B cell (primary cell): ENCODE measurements at places on chromosomes 7 and 10. TPM values are rescaled to one million over a fixed set of nuclear protein-coding genes. Genes with fewer than 3 reads are reported as not detected.

GRCh38 chr10:110546077-110546476, 21.4 kb upstream of the SMC3 start:
- no peak for DNase-seq
- peaks cover 3% of the 10 kb centered on the region for H3K27me3 ChIP-seq
- no peaks in the 10 kb centered on the region for H3K4me1 ChIP-seq
- H3K4me3 ChIP-seq, result no peak overlapping the region

GRCh38 chr10:12868229-12868628, 133.3 kb downstream of the CCDC3 start:
- no peak overlapping the region for H3K4me3 ChIP-seq
- no peak for DNase-seq
- H3K4me1 ChIP-seq, result peaks cover 3% of the 10 kb centered on the region

- H3K4me1 ChIP-seq, result peaks cover 22% of the 10 kb centered on the region
- DNase-seq, result no peak
- peaks cover 8% of the 10 kb centered on the region for H3K36me3 ChIP-seq
- peak overlapping the region; percentile 79 for H3K27ac ChIP-seq
- H3K27me3 ChIP-seq, result no peaks in the 10 kb centered on the region
Measured at GRCh38 chr7:6027806-6028365, 3.3 kb upstream of the ANKRD61 start.

GRCh38 chr10:72239409-72239808, 23.3 kb upstream of the ASCC1 start:
- no peak for DNase-seq
- H3K27ac ChIP-seq, result peak overlapping the region; percentile 12
- H3K4me1 ChIP-seq, result peaks cover 31% of the 10 kb centered on the region
- peaks cover 21% of the 10 kb centered on the region for H3K36me3 ChIP-seq
- no peaks in the 10 kb centered on the region for H3K27me3 ChIP-seq
- no peak overlapping the region for H3K4me3 ChIP-seq

DNA sequence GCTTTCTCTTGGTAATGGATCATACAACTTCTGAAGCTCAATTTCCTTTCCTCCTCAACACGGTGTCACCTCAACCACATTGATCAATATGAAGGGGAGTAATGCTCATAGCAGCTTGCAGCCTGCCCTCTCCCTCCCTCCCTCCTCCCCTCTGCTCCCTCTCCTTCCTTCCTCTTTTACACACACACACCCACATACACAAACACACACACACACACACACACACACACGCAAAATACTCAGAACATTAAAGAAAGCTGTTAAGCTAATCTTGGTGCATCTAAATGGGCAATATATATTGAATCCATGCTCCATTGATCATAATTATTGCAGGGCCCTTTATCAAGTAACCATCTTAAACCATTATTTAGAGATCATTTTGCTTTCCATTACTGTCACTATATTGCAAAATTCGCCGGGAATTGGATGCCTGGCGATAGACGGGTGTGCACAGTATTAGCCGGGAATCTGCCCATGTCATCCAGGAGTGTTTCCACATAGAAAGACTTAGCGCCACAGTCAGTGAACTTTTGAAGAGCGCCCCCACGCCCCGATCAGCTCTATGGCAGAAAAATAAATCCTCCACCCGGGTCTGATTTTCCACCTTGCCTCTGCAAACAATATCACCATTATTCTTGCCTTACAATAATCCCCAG, 122.0 kb downstream of the PRLHR start:
- H3K4me1 ChIP-seq, result no peaks in the 10 kb centered on the region
- no peak overlapping the region for H3K27ac ChIP-seq
- H3K4me3 ChIP-seq, result no peak overlapping the region
- H3K36me3 ChIP-seq, result no peaks in the 10 kb centered on the region

DNA sequence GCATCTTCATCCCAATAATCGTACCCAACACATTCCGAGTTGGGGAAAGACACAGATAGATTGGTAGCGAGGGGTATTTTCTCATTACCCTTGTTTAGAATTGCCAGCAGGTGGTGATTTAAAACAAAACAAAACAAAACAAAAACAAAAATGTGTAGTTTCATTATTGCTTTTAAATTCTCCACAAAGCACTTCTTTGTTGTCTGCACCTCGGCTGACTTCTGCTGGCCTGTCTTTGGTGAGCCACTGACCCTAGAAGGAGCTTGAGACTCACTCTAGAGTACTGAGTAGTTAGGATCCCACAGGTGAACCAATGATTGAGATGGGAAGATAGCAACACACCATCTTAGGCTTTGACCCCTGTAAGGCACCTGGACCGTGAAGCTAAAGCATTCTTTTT, 105.4 kb upstream of the BET1 start:
- H3K27me3 ChIP-seq, result no peaks in the 10 kb centered on the region
- no peaks in the 10 kb centered on the region for H3K4me1 ChIP-seq
- no peaks in the 10 kb centered on the region for H3K36me3 ChIP-seq
- H3K4me3 ChIP-seq, result no peak overlapping the region
- no peak for DNase-seq

- no peaks in the 10 kb centered on the region for H3K4me1 ChIP-seq
- no peak for DNase-seq
- H3K36me3 ChIP-seq, result no peaks in the 10 kb centered on the region
- H3K27ac ChIP-seq, result no peak overlapping the region
- H3K4me3 ChIP-seq, result no peak overlapping the region
Measured at GRCh38 chr7:11274074-11274473, 300.4 kb downstream of the PHF14 start.

DNA sequence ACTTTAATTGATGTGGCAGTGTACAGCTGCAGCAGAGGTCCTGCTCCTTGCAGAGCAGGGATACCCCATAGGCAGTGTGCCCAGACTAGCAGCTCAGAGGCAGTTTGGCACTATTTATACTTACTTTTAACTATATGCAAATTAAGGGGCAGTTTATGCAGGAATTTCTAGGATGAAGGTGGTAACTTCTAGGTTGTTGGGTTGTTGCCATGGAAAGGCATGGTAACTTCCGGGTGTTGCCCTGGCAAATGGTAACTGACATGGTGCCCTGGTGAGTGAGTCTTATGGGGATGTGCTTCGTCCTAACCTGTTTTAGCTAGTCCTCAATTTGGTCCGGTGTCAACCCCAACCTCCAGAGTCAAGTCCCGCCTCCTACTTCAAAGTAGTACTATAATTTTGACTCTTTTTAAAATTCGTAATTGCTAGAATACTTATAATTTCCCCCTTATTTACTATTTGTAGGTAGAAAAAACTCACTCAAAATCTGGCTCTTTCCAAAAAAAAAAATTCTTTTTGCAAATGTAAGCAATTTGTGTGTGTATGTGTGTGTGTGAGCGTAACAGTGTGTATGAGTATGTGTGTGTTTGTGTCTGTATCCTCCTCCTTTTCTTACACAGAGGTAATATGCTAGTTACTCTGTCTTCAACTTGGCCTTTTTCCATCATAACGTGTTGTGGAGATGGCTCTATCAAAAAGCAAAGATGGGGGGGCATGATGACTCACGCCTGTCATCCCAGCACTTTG, 5.9 kb downstream of the COL26A1 start:
- H3K27me3 ChIP-seq, result no peaks in the 10 kb centered on the region
- no peaks in the 10 kb centered on the region for H3K36me3 ChIP-seq
- H3K27ac ChIP-seq, result no peak overlapping the region
- peaks cover 21% of the 10 kb centered on the region for H3K4me1 ChIP-seq

DNA sequence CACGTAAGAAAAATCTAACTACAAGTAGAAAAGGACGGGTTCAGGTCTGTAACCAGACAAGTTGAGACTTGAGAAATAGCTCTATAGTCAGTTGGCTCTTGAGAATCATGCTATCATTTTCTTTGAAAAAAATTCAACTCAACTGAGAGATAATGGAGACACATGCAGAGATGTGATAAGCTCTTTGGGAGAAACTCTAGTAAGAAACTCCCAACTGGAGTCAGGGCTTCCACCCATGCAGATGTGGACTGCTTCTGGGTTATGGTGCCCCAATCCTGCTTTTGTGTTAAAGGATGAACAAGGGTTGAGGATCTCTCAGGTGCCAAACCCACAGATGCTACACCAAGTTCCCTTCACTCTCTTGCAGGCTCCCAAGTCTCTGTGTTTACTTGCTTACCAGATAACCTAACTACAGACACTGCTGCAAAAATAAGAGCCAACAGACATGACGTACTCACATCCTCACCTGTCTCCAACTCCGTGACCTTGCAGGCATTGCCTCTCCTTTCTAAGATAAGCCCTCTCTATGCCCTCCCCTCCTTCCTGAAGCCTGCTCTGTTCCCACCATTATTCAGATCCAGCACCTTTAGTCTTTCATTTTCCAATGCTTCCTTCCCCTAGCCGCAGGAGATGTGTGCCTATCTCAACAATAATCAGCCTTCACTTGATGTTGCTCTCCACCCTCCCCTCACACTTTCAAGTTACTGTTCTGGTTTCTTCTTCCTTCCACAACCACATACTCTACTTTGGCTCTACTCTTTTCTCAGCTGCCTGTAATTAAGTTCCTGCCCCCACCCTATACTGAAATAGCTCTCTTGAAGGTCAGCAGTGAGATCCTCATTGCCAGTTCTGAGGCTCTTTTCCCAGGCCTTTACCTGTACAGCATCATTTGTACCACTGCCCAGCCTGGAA, 130.0 kb downstream of the ICA1 start:
- H3K36me3 ChIP-seq, result no peaks in the 10 kb centered on the region
- peak overlapping the region; percentile 68 for H3K27ac ChIP-seq
- no peaks in the 10 kb centered on the region for H3K27me3 ChIP-seq
- H3K4me1 ChIP-seq, result peaks cover 43% of the 10 kb centered on the region
- DNase-seq, result peak; percentile 26

DNA sequence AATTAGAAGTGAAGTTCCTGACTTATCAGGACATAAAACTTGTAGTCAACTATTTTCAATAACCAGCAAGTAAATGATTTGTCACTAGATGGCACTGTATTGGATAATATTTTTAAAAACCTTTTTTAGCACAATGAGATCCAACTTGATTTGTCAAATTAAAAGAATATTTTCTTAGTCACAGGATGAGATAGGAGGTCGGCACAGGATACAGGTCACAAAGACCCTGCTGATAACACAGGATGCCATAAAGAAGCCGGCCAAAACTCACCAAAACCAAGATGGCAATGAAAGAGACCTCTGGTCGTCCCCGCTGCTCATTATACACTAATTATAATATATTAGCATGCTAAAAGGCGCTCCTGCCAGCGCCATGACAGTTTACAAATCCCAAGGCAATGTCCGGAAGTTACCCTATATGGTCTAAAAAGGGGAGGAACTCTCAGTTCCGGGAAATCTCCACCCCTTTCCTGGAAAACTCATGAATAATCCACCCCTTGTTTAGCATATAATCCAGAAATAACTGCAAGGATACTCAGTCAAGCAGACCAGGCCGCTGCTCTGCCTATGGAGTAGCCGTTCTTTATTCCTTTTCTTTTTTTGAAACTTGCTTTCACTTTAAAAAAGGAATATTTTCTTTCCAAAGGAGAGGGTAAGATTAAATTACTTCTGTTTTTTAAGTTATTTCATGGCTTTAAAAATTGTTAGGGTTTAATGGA, 255.7 kb upstream of the MKLN1 start:
- H3K36me3 ChIP-seq, result peaks cover 29% of the 10 kb centered on the region
- H3K27me3 ChIP-seq, result no peaks in the 10 kb centered on the region
- DNase-seq, result no peak
- no peak overlapping the region for H3K27ac ChIP-seq

DNA sequence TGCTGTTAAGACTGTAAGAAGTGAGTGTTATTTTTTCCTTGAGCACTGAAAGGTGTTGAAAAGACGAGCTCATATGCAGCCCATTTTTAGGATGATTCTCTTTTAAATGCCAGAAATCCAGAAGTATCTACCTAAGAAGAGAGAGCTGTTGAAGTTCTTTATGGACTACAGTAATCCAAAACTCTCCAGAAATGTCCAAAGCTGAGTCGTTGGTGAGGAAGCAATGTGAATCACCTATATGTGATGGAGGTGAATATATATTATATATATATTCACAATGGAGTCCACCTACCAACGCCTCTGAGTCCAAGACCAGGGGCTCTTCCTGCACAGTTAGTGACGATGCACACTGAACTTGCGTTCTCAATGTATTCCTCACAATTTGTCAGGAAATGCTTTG, 252.7 kb upstream of the PITRM1 start:
- H3K4me1 ChIP-seq, result peaks cover 8% of the 10 kb centered on the region
- DNase-seq, result no peak
- no peak overlapping the region for H3K4me3 ChIP-seq
- H3K27me3 ChIP-seq, result peaks cover 14% of the 10 kb centered on the region
- no peaks in the 10 kb centered on the region for H3K36me3 ChIP-seq
- H3K27ac ChIP-seq, result no peak overlapping the region

- peaks cover 12% of the 10 kb centered on the region for H3K36me3 ChIP-seq
- H3K4me1 ChIP-seq, result peaks cover 28% of the 10 kb centered on the region
- DNase-seq, result no peak
- H3K27ac ChIP-seq, result no peak overlapping the region
- H3K27me3 ChIP-seq, result no peaks in the 10 kb centered on the region
Measured at GRCh38 chr7:128951296-128951695, 13.6 kb downstream of the IRF5 start.

GRCh38 chr10:84530724-84531325, 202.4 kb downstream of the CCSER2 start:
- no peaks in the 10 kb centered on the region for H3K36me3 ChIP-seq
- DNase-seq, result no peak
- H3K4me1 ChIP-seq, result no peaks in the 10 kb centered on the region
- no peak overlapping the region for H3K4me3 ChIP-seq

DNA sequence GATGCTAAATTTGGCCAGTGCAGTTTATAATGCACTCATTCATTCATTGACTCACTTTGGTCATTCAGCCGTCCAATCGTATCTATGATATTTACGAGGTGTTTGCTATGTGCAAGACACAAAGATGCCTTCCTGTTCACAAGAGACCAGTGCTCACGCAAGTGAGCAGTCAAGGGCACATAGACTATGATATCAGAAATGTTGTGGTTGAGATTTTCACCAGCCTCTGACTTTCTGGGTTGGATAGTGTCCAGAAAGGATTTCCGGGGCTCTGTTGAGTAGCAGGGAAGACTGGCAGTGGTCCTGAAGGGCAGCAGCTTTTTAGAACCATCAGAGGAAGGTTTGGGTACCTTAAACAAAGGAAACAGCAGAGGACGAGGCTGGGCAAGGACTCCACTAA, 191.8 kb downstream of the GALNT17 start:
- no peaks in the 10 kb centered on the region for H3K36me3 ChIP-seq

DNA sequence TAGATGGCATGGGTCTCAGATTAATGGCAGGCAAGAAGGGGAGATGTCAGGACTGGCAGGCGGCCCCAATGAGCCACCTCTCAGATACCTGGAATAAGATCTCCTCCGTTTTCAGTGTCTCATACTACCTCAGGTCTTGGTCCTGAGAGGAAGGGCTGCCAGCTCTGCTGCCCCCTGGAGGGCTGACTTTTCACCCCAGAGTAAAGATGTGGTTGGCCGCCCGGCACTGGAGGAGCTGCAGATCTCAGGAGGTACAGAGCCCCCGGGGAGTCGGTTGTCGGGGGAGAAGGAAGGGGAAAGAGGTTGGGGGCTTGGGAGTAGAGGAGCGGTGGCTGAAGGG, 642 bp upstream of the COL13A1 start:
- no peak overlapping the region for H3K27ac ChIP-seq
- H3K4me1 ChIP-seq, result peaks cover 5% of the 10 kb centered on the region
- no peak for DNase-seq
- peaks cover 4% of the 10 kb centered on the region for H3K27me3 ChIP-seq
- no peaks in the 10 kb centered on the region for H3K36me3 ChIP-seq
- no peak overlapping the region for H3K4me3 ChIP-seq

GRCh38 chr7:98236355-98237185, 15.5 kb downstream of the TECPR1 start:
- DNase-seq, result no peak
- no peaks in the 10 kb centered on the region for H3K4me1 ChIP-seq
- peaks cover 49% of the 10 kb centered on the region for H3K36me3 ChIP-seq
- H3K27me3 ChIP-seq, result no peaks in the 10 kb centered on the region

SERPINE1 gene
- total RNA-seq, result 0.07 TPM in 1 of 2 replicates, not detected in the other

ARMC3 gene
- not detected in 2 replicates for total RNA-seq

INA gene
- total RNA-seq, result not detected in 2 replicates

PTPN20 gene
- 2.4 and 4.2 TPM in 2 replicates for total RNA-seq

CCDC146 gene
- 8.5 and 10.2 TPM in 2 replicates for total RNA-seq

PRTFDC1 gene
- total RNA-seq, result not detected in 2 replicates

DPP6 gene
- total RNA-seq, result not detected in 2 replicates

CASTOR2 gene
- total RNA-seq, result 4.9 and 5.1 TPM in 2 replicates

LRRC18 gene
- total RNA-seq, result not detected in 2 replicates

MYOZ1 gene
- total RNA-seq, result not detected in 2 replicates

MBL2 gene
- total RNA-seq, result not detected in 2 replicates
